Cerebellum (tissue), 4 donors: ENCODE measurements at places on chromosomes 7 and 10. TPM values are rescaled to one million over a fixed set of nuclear protein-coding genes. Genes with fewer than 3 reads are reported as not detected.

- DNase-seq, result no peak
These were observed 43.9 kb upstream of the GRB10 start for GRCh38 chr7:50826371-50827172.

GRCh38 chr7:54159088-54159487, 383.1 kb upstream of the VSTM2A start:
- DNase-seq, result no peak

DNA sequence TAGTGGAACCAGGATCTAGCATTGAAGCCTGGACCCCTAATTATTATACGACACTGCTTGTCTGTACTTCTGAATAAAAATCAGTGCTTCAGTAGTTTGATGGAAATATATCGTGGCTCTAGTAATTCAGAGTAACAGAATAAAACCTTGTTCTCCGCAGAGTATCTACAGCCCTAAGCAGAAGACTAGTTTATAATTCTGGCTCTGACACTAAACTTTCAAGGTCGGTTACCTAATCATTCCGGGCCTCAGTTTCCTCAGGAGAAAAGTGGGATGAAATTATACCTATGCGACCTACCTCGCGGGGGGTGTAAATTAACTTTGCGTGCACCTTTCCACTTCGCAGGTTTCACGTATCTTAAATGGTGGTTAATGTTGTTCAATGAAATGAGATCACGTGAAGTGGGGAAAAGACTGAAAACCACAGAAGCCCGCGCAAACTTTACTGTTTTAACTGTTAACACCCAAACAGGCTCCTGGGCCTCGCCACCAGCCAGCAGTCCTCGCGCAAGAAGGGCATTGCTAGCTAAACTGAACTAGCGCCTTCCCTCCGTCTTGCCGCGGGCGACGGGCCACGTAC, 615 bp downstream of the THAP5 start:
- no peak for DNase-seq

SEM1 gene
- 39.4 TPM for total RNA-seq

CYP26A1 gene
- total RNA-seq, result 4.7 TPM

IL15RA gene
- total RNA-seq, result 0.18 TPM

UFSP1 gene
- 2.3 TPM for total RNA-seq
